ENCODE measurements at places on chromosomes 16 and 17. TPM values are rescaled to one million over a fixed set of nuclear protein-coding genes. Genes with fewer than 3 reads are reported as not detected.

TRIM72 gene
- 236 TPM for total RNA-seq

DNA sequence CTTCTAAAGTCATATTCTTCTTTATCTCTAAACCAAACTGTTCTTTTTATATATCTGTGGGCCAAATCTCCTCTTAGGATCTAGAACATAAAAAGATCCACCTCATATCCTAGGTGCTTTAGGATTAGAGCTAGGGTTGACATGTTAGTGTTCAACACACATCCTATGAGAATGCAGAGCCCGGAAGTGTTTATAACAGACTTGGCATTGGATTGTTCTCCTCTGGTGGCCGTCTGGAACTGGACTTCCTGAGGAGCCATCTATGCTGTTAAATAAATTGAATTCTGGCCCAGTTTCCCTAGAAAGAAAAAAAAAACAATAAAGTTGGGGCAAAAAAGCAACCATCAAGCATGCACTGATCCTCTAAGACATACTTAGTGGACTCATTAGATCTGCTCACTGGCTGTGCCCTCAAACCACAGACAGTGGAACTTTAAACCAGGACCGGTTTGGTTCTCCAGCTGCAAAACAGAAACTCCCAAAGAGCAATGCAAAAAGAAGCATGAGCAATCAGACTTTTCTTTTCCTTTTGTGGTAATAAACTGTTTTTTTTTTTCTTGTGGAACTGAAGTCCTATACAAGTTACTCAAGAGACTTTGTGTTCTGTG, 182.5 kb downstream of the ZNF18 start:
- H3K36me3 ChIP-seq = no peaks in the 10 kb centered on the region
- H3K4me3 ChIP-seq = no peak overlapping the region
- no peaks in the 10 kb centered on the region for H3K4me1 ChIP-seq

FSCN2 gene
- 0.13 TPM for total RNA-seq

BMERB1 gene
- total RNA-seq = 41.3 TPM

GRCh38 chr16:68281368-68282063, 17.2 kb downstream of the SLC7A6 start:
- peak overlapping the region; percentile 15 for H3K4me3 ChIP-seq
- H3K27me3 ChIP-seq = no peaks in the 10 kb centered on the region
- peak overlapping the region; percentile 91 for H3K27ac ChIP-seq
- no peak for DNase-seq
- H3K36me3 ChIP-seq = no peaks in the 10 kb centered on the region

GRCh38 chr16:4890026-4890425, 42.7 kb downstream of the UBN1 start:
- no peak for DNase-seq
- no peaks in the 10 kb centered on the region for H3K36me3 ChIP-seq
- H3K4me1 ChIP-seq = no peaks in the 10 kb centered on the region
- no peak overlapping the region for H3K4me3 ChIP-seq
- H3K27me3 ChIP-seq = no peaks in the 10 kb centered on the region

GRCh38 chr17:8913091-8913490, 45.6 kb upstream of the PIK3R6 start:
- H3K27me3 ChIP-seq = peaks cover 6% of the 10 kb centered on the region
- H3K27ac ChIP-seq = no peak overlapping the region
- H3K4me3 ChIP-seq = no peak overlapping the region
- H3K4me1 ChIP-seq = no peaks in the 10 kb centered on the region

CDH5 gene
- total RNA-seq = 21.4 TPM
